ENCODE measurements at places on chromosomes 13 and 19. TPM values are rescaled to one million over a fixed set of nuclear protein-coding genes. Genes with fewer than 3 reads are reported as not detected.
A peak's percentile ranks its signal among the peaks of the same experiment; 100 is the strongest.

GRCh38 chr19:10269333-10270179 lies 1.4 kb upstream of the ICAM1 start:
- peak; percentile 77 for ATAC-seq

- ATAC-seq = no peak
Observed at GRCh38 chr13:99041788-99042187, 63.9 kb upstream of the DOCK9 start.

DNA sequence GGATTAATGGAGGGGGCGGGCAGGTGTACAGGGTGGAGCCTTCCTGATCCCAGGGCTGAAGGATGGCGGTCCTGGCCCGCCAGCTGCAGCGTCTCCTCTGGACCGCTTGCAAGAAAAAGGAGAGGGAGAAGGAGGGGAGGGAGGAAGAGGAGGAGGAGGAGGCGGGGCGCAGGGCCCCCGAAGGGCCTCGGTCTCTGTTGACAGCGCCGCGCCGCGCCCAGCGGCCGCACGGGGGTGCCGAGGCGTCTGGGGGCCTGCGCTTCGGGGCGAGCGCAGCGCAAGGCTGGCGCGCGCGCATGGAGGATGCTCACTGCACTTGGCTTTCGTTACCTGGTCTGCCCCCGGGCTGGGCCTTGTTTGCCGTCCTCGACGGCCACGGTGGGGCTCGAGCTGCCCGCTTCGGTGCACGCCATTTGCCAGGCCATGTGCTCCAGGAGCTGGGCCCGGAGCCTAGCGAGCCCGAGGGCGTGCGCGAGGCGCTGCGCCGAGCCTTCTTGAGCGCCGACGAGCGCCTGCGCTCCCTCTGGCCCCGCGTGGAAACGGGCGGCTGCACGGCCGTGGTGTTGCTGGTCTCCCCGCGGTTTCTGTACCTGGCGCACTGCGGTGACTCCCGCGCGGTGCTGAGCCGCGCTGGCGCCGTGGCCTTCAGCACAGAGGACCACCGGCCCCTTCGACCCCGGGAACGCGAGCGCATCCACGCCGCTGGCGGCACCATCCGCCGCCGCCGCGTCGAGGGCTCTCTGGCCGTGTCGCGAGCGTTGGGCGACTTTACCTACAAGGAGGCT lies at the start of gene PPM1N:
Gene PPM1N (plus strand): TSS at position 33 of the 785 bp plus-strand sequence. CDS start 30 bp downstream, at position 63.
- peak; percentile 19 for ATAC-seq

- no peak for ATAC-seq
Observed at GRCh38 chr13:101575581-101575980, 123.1 kb downstream of the ITGBL1 start.

- no peak for ATAC-seq
Observed at GRCh38 chr13:93750676-93751075, 524.1 kb downstream of the GPC6 start.

Gene CD33
- total RNA-seq = 0.40 TPM
